ENCODE measurements at places on chromosomes 12 and 14.
A peak's percentile ranks its signal among the peaks of the same experiment; 100 is the strongest.

DNA sequence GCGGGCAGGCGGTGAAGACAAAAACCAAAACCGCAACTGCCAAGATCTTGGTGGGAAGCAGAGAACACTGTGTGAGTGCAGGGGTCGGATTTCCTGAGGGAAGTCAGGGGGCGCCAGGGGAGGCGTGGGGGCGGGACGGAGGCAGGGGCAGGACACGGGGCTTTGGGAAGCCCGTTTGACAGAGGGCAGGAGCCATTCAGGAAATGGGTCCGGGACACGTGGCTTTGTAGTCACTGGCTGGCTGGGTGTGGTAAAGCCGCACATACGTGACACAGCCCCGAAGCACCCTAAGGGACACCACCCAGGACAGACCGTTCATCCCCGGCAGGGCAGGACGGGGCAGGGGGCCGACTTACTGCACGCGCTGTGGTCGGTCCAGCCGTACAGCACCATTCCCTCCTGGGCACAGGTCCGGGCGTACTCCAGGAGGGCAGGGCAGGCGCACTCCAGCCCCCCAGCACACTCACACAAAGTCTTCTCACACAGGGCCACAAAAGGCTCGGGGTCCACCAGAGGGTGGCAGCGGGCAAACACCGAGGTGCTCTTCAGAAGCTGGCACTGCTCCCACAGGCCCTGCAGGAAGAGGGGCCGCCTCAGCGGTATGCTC, 49.4 kb downstream of the VWF start:
- DNase-seq, result no peak

DNA sequence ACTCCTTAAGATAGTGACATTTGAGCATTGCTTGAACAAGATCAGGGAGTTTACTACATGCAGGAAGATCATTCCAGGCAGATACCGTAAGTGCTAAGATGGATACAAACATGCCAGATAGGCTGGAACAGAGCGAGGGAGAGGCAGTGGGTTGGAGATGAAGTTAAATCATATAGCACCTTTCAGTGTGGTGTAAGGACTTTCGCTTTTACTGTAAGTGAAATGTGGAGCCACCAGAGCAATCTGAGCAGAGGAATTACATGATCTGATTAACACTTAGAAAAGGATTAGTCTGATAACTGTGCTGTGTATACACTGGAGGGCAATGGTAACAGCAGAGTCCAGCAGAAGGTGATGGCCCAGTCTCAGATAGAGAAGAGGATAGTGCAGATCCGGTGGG, 163.0 kb upstream of the SSTR1 start:
- DNase-seq, result no peak

- peak; percentile 65 for DNase-seq
These were observed 15.3 kb downstream of the VPS37B start for GRCh38 chr12:122880668-122881067.

DNA sequence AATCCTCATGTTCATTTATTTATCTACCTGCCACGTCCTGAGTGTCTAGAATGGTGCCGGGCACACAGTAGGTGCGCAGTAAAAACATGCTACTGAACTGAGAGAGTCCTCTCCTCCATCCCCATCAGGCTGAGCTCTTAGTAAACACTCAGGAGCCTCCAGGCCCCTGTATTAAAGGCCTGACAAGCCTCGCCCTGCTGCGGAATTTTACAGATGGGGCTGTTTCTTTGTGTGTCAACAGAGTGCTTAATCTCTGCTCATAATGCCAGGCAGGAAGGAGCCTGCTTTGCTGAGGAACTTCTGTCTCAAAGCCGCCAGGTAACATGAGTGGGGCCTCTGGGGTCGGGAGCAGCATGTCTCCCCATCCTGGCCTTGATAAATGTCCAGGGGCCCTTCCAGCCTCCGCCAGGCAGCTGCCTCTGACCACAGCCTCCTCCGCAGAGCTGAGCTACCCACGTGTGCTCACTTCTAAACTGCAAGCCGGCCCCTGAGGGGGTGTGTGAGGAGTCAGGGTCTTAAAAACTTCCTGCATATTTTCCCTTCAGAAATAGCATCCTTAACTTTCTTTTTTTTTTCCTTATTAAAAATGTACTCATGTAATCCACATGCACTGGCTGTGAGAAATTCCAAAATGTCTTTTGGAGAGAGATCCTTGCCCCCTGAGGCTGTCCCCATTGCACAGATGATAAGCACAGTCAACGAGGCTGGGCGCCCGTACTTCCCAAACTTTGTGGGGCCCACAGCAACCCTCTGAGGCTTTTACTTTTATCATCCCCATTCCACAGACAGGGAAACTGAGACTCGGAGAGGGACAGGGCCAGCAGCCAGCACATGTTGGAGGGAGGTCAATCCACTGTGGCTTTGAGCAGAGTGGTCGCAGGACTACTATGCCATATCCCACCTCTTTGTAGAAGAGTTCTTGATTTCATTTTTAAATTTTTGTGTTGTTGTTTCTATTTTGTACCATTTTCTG, 116.0 kb upstream of the NCOR2 start:
- no peak for DNase-seq

GRCh38 chr14:68448252-68448902, 344.5 kb downstream of the ZFP36L1 start:
- no peak for DNase-seq

- DNase-seq, result peak; percentile 49
These were observed 34.8 kb downstream of the FBXO21 start for GRCh38 chr12:117155278-117156060.

DNA sequence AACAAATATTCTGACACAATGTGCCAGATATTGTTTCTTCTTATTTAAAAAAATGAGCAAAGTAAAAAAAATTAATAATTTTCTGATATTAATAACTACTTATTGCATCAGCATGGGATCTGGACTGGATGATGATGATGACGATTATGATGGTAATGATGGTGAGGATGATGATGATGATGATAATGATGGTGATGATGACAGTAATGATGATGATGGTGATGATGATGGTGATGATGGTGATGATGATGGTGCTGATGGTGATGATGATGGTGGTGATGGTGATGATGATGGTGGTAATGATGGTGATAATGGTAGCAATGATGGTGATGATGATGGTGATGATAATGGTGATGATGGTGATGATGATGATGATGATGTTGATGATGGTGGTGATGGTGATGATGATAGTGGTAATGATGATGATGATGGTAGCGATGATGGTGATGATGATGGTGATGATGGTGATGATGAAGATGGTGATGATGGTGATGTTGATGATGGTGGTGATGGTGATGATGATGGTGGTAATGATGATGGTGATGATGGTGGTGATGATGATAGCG, 94.0 kb downstream of the SRRM4 start:
- DNase-seq, result no peak

- DNase-seq, result no peak
These were observed 669.8 kb downstream of the GALC start for GRCh38 chr14:87323191-87323590.

- DNase-seq, result no peak
These were observed 8.9 kb downstream of the C1S start for GRCh38 chr12:7069386-7069785.

DNA sequence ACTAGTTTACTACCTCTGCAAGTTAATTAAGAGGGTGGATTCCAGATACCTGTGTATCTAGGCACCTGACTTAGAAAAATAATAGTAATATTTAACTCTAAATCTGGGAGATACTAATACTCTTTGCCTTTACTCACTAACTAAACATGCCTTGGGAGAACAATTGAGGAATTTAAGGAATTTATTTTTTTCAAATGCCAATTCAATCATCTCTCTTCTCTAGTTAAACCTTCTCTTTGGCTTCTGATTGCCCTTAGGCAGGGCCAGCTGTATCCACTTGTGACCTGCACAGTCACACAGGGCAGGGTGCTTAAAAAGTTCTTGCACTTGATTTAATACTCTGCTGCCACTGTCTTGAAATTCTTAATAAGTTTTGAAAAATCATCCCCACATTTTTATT, 142.4 kb downstream of the PLCZ1 start:
- DNase-seq, result peak; percentile 9

- DNase-seq, result no peak
These were observed 928.6 kb downstream of the TMEM121 start for GRCh38 chr14:106455026-106455425.

DNA sequence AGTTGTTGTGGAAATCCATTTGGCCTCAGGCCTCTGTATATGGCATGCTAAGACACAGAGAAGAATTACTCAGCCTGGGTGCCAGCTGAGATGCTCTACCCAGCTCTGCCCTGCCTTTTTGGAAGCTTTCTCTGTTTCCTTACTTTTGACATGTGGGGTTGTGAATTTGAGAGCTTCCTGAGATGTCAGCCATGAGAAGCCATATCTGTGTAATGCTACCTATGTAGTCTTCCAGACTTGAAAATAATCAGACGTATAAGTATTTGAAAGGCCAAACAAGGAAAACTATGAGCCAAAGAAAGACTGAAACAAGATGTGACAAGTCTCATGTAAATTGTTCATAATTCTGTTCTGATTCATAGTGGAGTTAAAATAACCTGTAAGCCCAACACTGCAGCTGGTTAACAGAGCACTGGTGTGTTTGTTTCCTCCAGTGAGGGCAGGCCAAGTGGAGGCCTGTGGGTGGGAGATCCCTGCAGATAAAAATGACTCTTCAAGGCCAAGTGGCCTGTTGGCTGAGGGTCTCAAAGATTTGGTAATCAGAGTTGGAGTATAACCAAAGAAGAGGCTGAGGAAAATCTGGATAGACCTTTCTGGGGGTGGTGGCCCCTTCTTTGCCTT, 94.0 kb downstream of the TMX1 start:
- DNase-seq, result no peak

DNA sequence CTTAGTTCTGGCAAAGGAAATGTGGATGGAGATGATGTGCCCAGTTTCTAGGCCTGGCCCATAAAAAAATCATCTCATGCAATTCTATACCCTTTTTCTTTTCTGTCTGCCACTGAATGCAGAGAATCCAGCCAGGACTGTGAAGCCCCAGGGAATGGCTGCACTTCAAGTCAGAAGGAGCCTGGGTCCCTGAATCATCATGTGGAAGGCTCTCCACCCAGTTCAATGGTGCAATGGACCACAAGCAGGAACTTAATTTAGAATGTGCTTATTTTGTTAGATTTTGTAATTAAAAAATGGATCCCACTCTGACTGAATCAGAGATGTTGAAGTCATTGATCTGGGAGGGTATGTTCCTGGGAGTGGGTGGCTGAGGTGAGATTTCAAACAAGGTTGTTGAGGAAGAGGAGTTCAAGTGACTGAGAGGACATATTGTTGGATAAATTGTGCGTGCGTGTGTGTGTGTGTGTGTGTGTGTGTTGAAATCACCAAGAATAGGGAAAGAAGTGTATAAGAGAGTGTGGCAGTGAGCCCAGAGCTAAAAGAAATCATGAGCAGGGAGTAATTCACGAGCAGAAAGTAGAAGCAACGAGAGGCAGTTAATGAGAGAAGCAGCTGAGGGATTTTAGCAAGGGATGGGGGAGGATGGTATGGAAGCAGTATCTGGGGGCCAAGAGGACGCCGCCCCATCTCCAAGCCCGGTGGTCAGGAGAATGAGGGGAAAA, 125.4 kb downstream of the TMX1 start:
- DNase-seq, result no peak

DNA sequence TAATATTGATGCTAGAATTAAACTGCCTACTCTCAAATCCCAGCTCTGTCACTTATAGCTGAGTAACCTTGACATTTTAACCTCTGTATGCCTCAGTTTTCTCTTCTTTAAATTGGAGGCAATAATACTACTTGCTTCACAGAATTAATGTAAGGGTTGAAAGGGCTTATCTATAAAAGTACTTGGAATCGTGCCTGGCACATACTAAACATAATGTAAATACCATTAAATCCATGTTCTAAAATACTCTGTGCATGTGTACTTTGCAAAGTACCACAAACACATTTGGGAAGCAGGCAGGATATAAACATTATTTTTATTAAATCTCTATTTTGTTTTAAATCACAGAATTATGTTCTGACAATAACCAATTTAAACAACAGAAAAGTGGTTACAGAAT, 41.9 kb downstream of the DYRK4 start:
- DNase-seq, result no peak

DNA sequence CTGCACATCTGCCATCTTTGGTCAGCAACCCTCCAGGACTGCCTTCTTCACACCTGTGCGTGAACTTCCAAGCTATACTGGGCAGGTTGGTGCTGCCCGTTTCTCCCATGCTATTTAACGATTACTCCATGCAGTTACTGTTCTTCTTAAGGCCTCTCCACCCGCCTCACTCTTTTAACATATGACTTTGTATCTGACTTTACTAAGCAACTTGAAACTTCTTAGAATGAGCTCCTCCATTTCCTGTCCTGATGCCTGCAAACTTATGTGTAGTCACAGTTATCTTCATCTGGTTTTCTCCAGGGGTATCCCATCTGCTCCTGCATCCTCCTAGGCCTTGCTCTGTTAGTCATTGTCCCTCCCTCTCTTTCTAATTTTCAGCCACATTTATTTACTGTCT, 35.7 kb downstream of the PRKCH start:
- DNase-seq, result no peak

DNA sequence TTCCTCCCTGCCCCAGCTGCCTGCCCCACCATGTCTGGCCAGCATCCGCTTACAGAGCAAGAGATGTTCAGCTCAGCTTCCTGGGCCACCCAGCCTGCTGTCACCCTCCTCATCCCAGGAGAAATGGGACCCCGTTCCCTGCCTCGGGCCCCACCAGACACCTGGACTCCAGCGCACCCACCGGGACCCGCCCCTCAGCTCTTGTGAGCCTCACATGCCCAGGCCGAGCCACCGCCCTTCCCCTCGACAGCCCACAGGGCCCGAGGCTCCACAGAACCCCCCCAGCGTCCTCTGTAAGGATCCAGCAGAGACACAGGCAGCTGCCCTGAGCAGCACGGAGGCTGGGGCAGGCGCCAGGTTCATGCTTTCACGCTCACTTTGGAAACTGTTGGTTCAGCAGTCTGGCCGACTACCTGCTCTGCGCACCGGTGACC, 18.4 kb upstream of the C14orf180 start:
- DNase-seq, result no peak

DNA sequence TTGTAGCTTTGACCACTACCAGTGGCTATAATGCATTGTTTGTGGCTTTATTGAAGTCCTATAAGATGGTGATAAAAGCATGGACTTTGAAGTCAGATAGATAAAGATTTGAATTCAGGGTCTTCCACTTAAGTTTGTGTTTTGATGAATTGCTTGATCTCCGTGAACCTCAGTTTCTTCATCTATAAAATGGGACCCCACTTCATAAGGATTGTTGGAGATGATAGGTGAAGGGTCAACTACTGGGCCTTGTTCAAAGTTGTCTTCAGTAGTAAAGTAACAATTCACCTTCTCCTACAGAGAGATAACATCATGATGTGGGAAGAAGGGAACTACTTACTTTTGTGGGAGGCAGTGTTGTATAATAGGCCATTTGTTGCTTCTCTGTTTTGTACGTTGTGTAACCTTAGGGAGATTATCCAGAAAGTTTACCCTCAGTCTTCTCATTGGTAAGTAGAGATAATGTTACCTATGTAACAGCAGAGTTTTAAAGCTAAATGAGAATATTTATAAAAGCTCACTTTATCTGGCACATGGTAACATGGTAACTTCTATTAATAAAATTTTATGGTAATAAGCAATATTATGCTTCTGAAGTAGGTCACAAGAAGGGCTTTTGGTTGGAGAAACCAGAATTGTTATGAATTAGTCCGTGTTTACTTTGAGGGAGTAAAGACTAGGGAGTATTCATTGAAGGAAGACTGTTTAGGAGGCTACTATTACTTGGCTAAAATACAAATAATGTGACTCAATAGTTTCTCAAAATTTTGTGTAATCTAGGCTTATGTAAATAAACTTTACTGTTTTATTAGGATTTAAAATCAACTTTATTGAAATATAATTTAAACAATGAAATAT, 15.1 kb downstream of the ADIPOR2 start:
- DNase-seq, result no peak

GRCh38 chr14:38253676-38254075, 2.2 kb downstream of the CLEC14A start:
- no peak for DNase-seq

- peak; percentile 15 for DNase-seq
These were observed 3.9 kb downstream of the KDM2B start for GRCh38 chr12:121576851-121577391.

- no peak for DNase-seq
These were observed 127.0 kb upstream of the SSTR1 start for GRCh38 chr14:38080696-38081095.
